ENCODE measurements at places on chromosomes 7 and 10.
A peak's percentile ranks its signal among the peaks of the same experiment; 100 is the strongest.

DNA sequence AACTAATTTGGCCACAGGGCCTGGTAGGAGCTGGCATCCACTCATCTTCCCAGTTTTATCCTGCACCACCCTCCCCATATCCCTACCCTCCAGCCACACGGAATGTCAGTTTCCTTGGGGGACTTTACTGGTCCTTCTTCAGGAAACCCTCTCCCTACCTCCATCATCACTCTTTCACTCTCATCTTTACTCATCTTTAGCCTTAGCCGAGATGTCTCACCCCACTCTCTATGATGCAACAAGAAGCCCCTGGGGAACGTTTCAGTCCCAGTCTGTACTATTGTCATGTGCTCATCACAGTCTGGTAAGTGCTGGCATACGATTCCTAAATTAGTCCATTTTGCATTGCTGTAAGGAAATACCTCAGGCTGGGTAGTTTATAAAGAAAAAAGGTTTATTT lies 34.9 kb upstream of the TMEM248 start:
- DNase-seq = no peak

- DNase-seq = no peak
These were observed 40.6 kb downstream of the LRRC17 start for GRCh38 chr7:102953406-102953805.

DNA sequence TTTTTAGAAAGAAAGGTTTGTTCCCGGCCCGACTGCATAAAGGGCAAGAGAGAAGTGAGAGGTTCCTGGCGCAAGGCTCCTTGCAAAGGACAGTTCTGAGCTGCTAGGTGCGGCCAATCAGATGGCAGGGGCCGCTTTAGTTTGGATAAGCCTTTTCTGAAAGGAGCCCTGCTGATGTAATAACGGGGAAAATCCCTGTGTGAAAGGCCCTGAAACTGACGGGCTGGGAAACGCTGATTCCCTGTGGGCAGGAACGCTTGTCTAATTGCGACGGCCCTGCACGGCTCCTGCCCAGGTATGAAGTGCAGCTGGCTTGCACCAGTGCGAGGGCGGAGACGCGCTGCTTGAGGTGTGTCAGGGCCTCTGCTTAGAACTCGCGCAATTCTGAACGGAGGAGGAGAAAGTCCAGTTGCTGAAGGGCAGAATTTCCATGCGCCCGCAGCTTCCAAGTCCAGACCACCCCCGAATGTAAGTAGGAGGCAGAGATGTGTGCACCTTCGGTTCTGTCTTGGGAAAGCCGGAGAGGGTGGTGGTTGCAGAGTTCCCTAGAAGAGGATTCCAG lies 30.5 kb downstream of the TACC2 start:
- no peak for DNase-seq

DNA sequence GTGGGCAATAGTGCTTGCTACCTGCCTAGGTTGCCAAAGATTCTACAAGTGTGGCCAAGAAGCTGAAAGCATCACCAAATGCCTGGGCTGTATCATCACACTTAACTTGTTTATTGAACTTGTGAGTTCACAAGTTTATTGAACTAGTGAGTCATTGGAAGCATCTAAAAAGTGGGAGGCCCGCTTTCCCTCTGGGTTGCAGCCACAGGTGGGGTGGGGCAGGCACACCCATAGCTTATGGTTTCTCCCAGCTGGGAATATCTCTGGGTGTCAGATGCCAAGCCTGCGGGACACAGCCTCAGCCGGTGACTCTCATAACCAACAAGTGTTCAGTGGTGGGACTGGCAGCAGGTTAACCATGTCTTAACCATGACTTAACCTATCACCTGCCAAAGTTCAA lies 145.9 kb upstream of the FAM13C start:
- peak; percentile 24 for DNase-seq
